Astrocyte (in vitro differentiated cells and primary cell): ENCODE measurements at places on chromosomes 3 and 15.

DNA sequence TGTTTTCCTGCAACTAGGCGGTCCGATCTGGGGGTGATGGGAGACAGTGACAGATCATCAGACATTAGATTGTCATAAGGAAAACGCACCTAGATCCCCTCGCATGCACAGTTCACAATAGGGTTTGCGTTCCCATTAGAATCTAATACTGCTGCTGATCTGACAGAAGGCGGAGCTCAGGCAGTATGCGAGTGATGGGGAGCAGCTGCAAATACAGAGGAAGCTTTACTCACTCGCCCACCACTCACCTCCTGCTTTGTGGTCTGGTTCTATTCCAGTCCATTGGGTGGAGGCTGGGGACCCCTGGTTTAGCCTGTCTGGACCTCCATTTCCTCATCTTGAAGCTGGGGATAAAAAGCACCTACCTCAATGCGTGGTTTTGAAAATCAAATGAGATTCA, 437.5 kb upstream of the PROK2 start:
- DNase-seq = no peak

DNA sequence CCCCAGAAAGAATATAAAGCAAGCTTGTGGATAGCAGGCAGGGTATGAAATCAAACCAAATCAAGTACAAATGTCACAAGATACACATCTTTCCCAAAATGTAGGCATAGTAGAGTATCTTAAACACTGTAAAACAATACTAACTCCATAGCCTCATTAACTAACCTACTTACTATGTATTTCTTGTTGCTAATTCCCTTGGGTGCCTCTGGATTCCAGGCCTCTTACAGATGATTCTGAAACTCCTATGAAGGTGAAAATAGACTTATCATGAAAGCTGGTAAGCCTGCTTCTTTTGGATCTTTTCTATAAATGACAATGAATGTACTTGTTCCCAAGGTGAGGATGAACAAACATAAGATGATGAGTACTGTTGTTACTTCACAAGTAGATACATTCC, 93.8 kb downstream of the FRMD5 start:
- DNase-seq = peak; percentile 25

- no peak for DNase-seq
Observed at GRCh38 chr3:125121246-125122010, 65.6 kb upstream of the HEG1 start.

- no peak for DNase-seq
Observed at GRCh38 chr15:59736181-59736580, 47.1 kb upstream of the BNIP2 start.

- DNase-seq = peak; percentile 22
Observed at GRCh38 chr3:58324391-58325390, 8.0 kb upstream of the PXK start.
